Fibroblast of skin of left biceps (primary cell): ENCODE measurements at places on chromosomes 4 and X.

DNA sequence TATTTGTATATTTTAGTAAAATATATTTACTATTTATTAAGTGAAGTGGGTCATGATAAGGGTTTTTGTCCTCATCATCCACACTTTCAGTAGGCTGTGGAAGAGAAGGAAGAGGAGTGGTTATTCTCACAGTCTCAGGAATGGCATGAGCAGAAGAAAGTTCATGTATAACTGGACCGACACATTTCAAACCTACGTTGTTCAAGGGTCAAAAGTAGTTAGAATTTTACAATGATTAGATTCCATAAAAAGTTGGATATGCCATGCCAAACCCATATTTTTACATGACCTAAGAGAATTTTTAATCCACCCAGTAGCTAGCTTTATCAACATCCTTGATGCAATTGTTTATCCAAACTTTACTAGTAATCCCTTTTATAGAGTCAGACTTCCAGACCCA, 15.6 kb upstream of the MAGEA8 start:
- DNase-seq, result no peak

DNA sequence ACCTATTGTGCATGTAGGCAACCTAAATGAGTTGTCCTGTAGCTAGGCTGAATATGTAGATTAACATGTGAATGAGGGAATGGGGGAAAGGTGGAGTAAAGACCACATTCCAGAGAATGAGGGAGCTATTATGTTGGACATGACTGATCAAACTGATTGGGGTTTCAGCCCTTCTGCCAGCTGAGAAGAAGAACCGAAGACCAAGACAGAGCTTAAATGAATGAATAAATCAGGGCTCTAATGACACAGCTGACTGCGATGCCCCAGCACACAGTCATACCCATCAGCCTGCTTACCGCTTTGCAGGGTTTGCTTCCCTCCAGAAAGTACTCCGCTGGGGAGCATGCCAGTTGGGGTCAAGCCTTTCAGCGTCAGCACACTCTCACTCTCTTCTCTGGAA, 315.4 kb downstream of the PPP3CA start:
- no peak for DNase-seq

DNA sequence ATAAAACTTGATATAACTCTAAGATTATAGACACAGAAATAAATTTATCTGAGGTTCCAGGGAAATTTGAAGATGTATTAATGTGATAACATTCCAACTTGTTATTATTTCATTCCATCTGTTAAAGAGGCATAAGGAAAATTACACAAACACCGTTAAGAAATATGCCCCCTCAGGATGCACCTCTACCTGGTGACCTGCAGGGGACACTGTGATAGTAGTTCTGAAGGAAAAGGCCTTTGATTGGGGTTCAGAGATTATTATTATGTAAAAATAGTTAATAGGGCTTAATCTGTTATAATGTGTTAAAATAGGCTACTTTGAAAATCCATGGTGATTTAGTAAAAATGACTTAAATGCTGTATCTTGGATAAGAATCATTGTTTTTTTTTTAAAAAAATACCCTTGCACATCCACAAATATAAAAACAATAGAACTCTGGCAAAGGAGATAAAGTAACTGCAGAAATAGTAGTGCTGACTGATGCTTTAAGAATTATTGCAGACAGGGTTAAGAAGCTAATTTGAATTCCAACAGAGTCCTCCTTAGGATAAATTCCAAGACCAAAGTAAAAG, 6.1 kb upstream of the ABRAXAS1 start:
- no peak for DNase-seq

DNA sequence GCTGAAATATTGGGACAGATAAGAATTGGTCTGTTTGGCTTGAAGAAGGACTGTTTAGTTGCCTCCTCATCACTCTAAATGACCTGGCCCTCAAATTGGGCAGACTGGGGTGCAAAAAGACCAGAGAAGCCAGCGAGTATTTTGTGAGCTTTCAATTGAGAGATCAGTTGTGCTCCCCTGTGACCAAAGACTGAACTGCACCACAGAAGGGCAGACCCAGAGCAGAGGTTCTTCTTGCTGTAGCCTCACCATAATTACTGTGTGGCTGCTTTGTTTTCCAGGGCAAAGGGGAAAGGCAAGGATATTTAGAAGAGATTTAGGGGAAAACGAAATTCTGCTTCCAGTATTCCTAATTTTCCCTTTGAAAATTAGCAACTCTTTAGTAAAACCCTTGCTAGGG, 104.0 kb upstream of the MBNL3 start:
- no peak for DNase-seq

- no peak for DNase-seq
Observed at GRCh38 chrX:54786967-54787366, 11.1 kb downstream of the ITIH6 start.

GRCh38 chr4:94419956-94420355, 31.8 kb upstream of the PDLIM5 start:
- DNase-seq, result peak; percentile 6

GRCh38 chrX:45771560-45772340, 571.1 kb upstream of the DIPK2B start:
- no peak for DNase-seq

DNA sequence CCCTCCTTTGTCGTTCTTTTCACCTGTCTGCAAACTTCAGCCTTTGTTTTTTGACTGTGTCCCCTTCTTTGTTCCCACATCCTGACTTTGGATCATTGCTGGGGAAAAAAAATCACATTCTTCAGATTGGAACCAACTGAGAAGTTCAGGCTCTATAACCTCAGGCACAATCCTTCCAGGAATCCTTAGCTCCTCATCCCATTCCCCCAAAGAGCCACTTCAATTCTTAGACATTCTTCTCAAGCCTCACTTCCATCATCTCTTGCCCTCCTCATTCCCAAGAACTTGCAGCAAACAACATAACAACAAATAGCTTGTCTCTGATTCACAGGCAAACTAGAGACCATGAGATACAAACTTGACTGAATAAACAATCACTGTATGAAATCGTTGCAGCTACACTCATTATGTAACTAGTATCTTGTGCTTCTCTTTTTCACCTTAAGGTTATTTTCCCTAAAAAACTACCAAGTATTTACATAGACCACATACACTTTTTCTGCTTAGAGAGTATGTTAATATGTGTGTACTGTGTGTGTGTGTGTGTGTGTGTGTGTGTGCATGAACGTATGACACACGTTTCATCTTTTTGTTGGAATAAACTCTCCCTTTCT, 26.4 kb upstream of the PGM2 start:
- DNase-seq, result no peak

DNA sequence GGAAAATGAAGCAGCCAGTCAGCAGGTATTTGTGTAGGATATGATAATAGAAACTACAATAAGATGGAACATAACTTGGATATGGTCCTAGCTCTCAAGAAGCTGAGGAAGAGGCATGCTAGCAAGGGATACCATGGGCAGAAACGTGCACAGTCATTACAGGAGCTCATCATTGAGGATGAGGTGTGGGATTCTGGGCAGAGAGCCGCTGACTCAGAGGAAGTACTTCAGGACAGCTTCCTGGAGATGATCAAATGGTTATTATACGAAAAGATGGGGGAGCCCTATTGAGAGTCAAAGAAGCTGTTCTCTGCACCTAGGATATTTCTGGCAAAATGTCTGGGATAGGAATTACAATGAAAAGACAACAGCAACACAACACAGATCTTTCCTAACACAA, 116.0 kb upstream of the PDE5A start:
- DNase-seq, result no peak

DNA sequence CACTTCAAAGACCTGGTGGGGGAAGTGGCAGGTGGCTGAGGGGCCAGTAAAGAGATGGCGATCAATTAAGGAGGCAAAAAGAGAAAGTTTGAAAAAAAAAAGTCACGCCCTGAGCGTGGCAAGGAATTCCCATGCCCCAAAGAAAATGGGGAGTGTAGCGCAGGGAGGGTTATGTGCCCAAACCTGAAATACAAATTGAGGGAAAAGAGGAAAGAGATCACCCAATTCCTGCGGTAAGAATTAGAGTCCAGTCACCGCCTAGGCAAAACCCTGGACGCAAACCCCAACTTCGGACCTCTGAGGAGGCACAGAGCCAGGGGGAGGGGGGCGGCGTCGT, 595 bp downstream of the ENOX2 start:
- DNase-seq, result no peak

GRCh38 chr4:54659313-54659712, 1.6 kb downstream of the KIT start:
- no peak for DNase-seq

- DNase-seq, result no peak
Observed at GRCh38 chr4:25253071-25253445, 19.2 kb downstream of the PI4K2B start.

GRCh38 chr4:25358515-25359275, 18.4 kb upstream of the ANAPC4 start:
- DNase-seq, result no peak

DNA sequence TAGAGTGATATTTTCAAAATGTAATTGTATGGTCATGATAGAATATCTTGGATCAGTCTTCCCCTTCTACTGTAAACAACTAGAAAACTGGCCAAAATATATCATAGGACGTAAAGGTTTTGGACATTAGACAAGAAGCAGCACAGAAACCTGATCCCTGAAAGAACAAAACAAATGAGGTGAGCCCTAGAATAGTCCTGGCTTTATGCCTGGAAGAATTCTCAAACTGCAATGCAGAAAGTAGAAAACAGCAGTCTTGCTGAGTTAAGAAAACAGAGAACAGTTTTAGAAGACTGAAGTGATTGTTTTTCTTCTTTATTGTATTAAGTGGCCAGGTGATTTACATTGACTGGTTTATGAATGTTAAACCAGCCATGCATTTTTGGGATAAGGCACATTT, 19.5 kb downstream of the NSUN7 start:
- no peak for DNase-seq

- DNase-seq, result no peak
Observed at GRCh38 chrX:10140264-10140663, 16.5 kb upstream of the CLCN4 start.

GRCh38 chrX:143500751-143501150, 16.5 kb downstream of the SPANXN3 start:
- no peak for DNase-seq

DNA sequence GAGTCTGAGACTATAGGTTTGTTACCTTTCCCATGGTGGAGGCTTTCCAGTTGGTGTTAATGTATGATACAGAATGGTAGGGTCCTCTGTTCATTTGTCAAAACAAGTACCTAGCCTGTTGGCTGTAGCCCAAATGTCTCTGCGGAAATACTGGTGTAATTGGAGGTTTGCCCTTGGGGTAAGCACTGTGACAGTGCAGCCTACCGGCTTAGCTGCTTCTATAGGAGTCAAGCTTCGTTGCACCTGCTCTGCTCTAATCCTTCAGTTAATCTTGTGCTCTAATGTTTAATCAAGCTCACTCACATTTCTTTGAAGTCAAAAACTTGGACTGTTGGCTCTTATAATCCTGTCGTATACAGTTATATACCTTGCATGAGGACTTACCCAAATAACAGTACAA, 203.4 kb downstream of the CCNG2 start:
- DNase-seq, result no peak

DNA sequence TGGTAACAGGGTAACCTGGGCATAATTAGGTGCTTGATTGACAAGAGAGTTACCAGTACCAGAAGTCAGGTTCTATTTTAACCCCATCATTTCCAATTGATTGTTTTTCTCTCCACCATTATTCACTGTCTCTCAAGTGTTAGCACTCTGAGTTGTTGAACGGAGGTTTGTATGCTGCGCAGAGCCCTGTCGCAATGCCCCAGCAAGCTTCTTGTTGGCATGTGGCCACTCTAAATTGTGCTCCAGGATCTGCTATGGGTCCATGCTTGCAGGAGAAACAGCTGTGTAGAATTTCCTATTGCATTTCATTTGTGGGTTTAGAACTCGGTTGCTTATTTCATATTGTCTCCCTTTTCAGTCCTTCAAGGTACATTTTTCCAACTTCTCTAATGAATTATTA, 98.2 kb downstream of the KLHL8 start:
- DNase-seq, result no peak

DNA sequence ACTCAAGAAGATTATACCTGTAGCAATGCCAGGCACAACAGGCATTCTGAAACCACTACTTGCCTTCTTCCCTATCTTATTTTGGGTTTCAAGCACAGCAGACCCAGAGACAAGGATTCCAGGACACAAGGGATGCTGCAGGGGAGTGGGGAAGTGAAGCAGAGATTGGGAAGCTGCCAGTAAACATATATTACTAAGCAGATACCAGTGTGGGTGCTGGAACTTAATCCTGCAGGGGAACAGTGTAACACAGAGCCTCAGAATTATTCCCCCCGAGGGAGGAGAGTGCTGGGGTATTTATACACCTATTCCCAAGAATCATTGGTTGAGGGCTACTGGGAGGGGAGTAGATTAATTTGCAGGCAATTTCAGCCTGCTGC, 33.3 kb upstream of the MAML3 start:
- no peak for DNase-seq

GRCh38 chrX:9738151-9738550, 27.5 kb downstream of the GPR143 start:
- no peak for DNase-seq

GRCh38 chrX:115892787-115893671, 277.5 kb upstream of the AGTR2 start:
- no peak for DNase-seq

- no peak for DNase-seq
Observed at GRCh38 chr4:76283900-76284299, 22.6 kb upstream of the STBD1 start.

- no peak for DNase-seq
Observed at GRCh38 chrX:109049903-109050302, 313.5 kb upstream of the IRS4 start.

DNA sequence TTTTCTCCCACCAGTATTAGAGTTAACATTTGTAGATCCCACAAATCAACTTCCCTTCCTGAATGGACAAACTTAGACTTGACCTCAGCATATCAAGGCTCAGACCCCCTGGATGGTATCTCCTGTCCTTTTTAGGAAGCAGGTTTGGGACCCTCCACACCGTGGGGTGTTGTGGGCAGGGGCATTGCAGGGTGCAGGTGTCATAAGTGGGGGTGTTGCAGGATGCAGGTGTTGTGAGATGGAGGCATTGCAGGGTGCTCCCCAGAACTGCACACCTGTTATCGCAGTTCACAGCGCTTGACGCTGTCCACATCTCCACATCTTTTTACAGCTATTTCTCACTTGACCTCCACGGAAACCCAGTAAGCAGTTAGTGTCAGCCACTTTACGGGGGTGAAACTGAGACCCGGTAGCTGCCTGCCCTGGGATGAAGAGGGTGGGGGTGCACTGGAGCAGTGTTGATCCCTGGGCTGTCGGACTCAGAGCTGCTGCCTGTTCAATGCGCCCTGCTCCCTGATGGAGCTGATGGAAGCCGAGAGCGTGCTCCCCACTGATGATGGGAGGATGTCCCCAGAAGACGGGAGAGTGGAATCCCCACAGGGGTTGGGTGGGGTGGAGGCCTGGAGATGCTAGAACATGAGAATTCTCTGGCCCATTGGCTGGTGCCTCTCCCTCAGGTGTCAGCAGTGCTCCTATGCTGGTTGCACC, 25.3 kb downstream of the SH3TC1 start:
- no peak for DNase-seq

DNA sequence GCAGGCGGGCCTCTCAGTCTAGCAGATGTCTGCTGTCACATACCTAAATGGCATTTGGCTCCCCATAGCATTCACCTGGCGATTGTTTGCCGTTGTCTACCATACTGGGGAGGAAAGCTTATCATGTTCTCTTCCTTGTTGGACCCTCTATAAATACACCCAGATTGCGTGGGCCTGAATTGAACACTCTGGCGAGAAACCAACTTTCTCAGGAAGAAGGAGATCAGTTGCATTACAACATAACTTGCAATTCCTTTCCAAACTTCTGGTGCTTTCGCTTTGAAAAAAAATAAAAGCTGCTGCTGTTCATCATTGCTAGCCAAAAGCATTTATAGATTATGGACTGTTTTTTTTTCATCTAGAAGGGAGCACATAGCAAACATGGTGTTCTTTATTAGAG, 230.0 kb upstream of the GPC4 start:
- DNase-seq, result peak; percentile 39

- DNase-seq, result no peak
Observed at GRCh38 chrX:52363247-52363883, 5.5 kb upstream of the XAGE2 start.
